ENCODE measurements at places on chromosomes 3 and 15. TPM values are rescaled to one million over a fixed set of nuclear protein-coding genes. Genes with fewer than 3 reads are reported as not detected.

GRCh38 chr15:77580996-77581682 is 51.6 kb downstream of the LINGO1 start:
- DNase-seq: no peak

DNA sequence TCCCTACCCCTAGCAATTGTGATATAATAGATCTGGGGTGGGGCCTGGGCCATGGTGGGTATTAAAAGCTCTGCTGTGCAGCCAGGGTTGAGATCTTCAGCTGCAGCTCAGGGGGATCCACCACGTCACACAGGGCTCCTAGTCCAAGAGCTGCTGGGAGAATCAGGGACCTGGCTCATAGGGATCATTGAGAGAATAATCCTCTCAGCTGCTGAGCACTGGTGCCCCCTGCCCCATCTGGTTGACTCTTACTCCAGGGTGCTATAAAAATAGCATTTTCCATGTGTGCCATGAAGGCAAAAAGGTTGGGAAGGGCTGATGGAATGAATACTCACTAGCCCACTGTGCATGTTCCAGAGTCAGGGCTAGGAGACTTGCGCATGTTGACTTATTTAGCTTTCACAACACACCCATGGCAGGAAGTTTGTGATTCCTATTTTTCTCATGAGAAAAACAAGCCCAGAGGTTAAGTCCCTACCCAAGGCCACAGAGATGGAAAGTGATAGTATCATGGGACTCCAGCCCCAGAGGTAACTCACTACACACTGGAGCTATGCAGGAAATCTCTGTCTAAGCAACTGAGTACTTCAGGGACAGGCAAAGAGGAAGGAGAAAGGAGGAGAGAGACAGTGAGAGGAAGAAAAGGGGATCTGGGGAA is 94.6 kb upstream of the HERC1 start:
- DNase-seq: no peak

- no peak for DNase-seq
These were observed 46.1 kb downstream of the PIAS1 start for GRCh38 chr15:68100194-68100593.

NEDD4 gene
- total RNA-seq: 28.0 TPM

SERPINI2 gene
- not detected for total RNA-seq

DHFR2 gene
- 2.1 TPM for total RNA-seq

Measured in kidney epithelial cell (primary cell).